CD8-positive, alpha-beta memory T cell (primary cell): ENCODE measurements at places on chromosomes 7 and 10. TPM values are rescaled to one million over a fixed set of nuclear protein-coding genes. Genes with fewer than 3 reads are reported as not detected.

GRCh38 chr10:87705339-87705738 lies 45.7 kb downstream of the PAPSS2 start:
- DNase-seq: no peak

DNA sequence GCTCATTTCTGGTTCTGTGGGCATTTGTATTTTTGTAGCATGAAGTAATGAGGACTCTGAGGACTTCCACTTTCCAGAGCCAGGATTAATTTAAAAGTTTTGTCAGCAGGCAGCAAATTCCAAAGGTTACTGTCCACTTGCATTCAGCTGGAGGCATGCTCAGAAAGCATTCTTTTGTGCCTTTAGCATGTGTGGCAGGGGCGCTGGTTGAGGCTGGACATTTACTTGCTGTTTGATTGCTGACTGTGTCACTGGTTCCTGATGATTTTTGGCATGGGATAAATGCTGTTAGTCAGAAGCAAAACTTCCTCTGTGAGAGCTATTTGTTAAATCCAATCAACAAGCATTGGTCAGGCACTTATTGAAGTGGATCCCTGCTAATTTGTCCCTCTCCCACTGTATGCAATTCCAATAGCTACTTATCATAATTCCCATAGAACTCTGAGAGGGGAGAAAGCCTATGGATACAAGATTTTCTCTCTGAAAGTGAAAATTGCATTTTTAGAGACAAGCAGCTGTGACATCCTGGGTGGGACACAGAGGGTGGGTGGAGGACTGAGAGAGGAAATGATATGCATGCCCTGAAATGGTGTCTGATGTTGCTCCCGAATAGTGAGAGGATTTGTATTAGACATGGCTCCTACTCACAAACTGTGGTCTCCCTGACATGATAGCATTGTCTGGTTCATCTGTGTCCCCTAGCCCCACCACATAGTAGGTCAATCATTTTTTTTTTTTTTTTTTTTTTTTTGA lies 161.2 kb upstream of the WDR11 start:
- DNase-seq: no peak

GRCh38 chr10:71939304-71939703 lies 24.9 kb upstream of the CHST3 start:
- no peak for DNase-seq

GRCh38 chr7:113763226-113763625 lies 155.6 kb downstream of the PPP1R3A start:
- no peak for DNase-seq

- DNase-seq: no peak
Measured at GRCh38 chr7:96179341-96179740, 142.6 kb downstream of the SLC25A13 start.

DNA sequence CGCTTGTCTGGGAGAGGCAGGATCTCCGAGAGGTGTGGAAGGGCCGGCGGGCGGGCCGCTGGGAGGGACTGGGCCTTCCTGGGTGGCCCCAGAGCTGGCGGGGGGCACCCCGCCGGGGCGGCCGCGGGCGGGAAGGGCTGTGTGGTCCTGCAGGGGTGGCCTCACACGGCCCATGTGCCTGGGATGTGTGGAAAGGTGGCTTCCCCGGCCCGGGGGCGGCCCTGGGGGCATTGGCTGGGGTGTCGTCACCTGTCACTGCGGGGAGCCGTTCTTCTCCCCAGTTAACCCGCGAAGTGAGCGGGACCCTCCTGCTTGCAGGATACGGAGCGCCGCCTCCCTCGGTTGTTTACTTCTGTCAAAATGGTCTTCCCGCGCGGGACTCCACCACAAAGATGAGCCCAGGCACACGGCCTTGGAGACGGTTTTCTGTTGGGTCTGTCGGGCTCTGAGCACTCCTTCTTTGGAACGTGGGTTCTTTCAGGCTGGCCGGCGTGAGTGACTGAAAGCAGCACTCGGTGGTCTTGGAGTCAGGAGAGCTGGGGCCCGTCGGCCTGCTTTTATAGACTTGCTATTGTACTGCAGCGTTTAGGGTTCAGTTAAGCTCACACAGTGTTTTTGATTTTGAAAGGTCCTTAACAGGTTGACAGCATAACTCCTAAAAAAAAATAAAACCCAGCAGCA lies 700 bp downstream of the SMC3 start:
- DNase-seq: peak; percentile 61

Gene AKR1C8
- total RNA-seq: 0.20 TPM

Gene ATXN7L1
- 9.0 TPM for total RNA-seq

Gene ACSM6
- not detected for total RNA-seq
